ENCODE measurements at places on chromosomes 2 and 18. TPM values are rescaled to one million over a fixed set of nuclear protein-coding genes. Genes with fewer than 3 reads are reported as not detected.

CD8A gene
- total RNA-seq = 6.2 TPM

CDH7 gene
- not detected for total RNA-seq

- DNase-seq = no peak
Observed at GRCh38 chr18:36130883-36131653, 1.4 kb downstream of the ELP2 start.

- no peak for DNase-seq
Observed at GRCh38 chr2:237572742-237573101, 6.3 kb downstream of the PRLH start.
